ENCODE measurements at places on chromosomes 3 and 15.

DNA sequence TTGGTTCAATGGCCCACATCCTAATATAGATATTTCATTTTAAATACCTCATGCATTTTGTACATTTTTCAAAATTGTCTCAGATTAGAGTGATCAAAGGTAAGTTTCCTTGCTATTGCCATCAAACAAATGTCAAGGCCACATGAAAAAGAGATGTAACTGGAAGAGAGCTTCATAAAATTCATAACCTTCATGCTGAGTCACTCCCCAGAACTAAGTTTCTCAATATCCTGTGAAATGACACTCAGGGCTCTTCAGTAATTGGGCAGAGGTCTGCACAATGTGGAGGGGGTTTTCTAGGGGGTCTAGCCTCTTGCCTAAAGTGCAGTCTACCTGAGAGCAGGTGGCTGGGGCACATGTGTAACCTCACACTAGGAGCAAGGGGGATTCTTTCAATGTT, 152.2 kb upstream of the SLC2A2 start:
- no peak for DNase-seq

- DNase-seq, result no peak
Observed at GRCh38 chr3:10444511-10444910, 60.9 kb downstream of the ATP2B2 start.

- no peak for DNase-seq
Observed at GRCh38 chr15:78906316-78906620, 33.6 kb downstream of the MORF4L1 start.

DNA sequence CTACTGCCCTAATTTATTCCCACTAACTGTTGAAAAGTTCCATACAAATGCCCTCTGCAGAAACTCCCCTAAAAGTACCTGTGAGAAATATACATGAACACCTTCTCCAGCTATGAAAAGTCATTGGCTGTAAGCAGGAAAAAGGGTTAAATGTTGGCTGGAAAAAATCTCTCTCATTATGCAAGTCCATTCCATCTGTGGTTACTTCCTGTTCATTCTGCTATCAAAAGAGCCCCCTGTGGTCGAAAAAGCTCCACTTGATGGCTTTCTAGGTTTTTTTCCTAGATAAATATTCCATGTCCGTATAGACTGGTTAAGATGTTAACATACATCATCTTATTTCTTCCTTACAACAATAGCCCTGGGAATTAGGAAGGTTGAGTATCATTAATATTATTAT, 56.2 kb upstream of the AKAP13 start:
- no peak for DNase-seq

DNA sequence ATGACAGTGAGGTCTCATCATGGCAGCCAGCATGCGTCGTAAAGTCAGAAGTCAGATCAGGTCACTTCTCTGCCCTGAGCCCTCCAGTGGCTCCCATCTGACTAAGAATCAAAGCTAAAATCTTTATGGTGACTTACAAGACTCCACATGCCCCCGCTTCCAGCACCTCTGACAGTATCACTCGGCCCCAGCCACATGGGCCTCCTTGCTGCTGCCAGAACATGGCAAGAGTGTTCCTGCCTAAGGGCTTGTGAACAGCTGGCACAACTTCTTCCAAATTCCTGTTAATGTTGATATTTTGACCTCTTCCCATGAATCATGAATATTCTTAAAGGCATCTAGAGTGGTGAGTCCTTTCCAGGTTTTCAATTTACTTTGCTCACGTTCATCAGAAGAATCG, 20.5 kb downstream of the POLR2M start:
- DNase-seq, result no peak

Data from activated T-helper 9 cell treated with anti-CD3 and anti-CD28 coated beads, Interleukin-2, amount 50 U/mL, for 16 hours (primary cell).